ENCODE measurements at places on chromosomes 1 and 21.

GRCh38 chr1:10541286-10541685 is 66.5 kb downstream of the PEX14 start:
- no peak for DNase-seq

DNA sequence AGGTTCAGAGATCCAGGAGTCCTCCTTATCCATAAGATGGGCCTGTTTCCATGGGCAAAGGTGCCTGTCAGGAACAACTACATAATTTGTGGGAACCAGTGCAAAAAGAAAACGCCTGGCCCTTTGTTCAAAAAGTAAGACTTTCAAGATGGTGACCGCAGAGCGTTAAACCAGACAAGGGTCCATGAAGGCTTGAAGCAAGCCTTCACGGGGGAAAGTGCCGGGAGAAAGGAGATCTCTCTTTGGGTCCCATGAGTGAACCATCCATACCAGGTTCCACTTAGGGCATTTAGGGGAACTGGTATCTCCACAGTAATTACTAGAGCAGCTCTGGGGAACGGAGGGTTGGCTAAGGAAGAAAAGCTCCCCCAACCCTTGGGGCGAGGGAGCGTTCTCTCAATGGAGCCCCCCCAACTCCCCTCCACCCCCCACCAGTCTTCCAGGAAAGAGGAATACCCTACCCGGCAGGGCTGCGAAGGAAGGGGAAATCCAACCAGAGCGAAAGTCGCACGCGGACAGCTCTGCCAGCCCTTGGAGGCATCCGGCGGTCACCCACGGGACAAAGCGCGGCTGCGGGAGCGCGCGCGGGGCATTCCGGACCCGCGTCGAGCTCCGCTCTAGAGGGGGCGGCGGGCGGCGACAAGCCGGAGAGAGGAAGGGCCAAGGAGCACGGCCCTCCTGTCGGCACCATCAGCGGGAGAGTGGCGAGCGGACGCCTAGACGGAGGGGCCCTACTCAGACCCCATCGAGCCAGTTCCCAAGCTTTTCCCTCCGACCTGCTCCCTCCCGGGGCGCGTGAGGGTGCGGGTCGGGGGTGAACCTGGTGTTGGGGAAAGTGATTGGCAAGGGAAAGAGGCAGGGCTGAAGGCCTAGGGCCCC is 687 bp upstream of the RASSF5 start:
- no peak for DNase-seq

- DNase-seq, result no peak
These were observed 229.3 kb downstream of the USH2A start for GRCh38 chr1:216193839-216194443.

DNA sequence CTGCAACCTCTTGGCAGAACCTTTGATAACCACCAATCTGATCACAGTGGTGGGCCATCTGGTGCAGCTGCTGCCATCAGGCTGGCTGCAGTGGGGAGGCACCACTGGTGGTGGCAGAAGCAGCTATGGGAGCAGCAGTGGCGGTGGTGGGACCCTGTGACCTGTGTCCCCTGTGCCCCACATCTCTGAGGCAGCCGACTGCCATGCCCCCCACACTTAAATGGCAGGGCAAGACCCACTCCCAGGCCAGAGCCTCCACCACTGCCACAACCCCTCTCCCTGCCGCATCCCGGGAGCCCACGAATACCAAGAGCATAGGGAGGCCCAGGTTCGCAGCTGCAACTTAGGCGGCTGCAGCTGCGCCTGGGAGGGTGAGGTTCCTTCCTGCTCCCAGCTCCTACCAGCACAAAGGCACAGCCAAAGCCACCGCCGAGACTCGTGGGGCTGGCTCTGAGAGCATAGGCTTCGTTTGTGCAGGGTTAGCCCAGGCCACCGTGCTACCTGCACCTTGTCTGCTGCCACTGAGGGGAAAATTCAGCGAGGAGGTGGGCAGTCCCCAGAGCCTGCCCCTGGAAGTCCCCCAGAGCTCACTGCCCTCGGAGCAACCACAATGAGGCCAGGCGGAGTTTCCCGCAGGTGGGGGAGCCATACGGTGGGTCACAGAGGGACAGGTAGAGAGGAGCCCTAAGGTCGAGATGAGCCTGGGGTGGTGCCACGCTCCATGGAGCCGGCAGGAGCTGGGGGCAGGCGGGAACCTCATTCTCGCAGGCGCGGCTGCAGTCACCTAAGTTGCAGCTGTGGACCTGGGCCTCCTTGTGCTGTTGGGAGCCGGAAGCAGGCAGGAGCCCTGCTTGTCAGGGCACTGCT is 518.7 kb downstream of the RWDD3 start:
- DNase-seq, result no peak

DNA sequence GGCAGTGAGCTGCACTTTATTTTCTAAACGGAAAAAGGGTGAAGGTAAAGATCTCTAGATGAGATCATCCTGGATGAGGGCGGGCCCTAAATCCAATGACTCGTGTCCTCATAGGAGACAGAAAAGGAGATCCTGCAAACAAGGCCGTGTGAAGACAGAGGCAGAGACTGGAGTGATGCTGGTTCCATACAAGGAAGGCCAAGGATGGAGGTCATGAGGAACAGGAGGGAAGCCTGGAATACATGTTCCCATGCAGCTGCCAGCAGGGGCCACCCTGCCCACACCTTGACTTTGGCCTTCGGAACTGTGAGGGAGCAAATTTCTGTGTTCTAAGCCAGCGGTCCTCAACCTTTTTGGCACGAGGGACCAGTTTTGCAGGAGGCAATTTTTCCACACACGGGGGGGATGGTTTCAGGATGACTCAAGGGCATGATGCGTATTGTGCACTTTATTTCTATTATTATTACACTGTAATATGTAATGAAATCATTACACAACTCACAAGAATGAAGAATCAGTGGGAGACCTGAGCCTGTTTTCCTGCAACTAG is 94.3 kb downstream of the PSMG1 start:
- no peak for DNase-seq

DNA sequence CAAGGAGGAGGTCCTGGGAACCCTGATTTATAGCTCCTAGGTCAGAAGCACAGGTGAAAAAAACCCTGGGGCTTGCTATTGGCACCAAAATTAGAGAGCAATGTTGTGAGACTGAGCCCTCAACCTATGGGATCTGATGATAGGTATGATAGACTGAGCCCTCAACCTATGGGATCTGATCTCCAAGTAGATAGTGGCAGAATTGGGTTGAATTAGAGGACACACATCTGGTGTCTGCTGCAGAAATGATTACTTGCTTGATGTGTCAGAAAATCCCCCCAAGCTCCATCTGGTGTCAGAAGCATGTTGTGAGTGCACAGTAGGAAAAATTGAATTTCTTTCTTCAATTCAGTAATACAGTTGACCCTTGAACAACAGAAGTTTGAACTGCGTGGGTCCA is 62.4 kb downstream of the MAP3K21 start:
- no peak for DNase-seq

- DNase-seq, result no peak
These were observed 40.8 kb upstream of the POFUT2 start for GRCh38 chr21:45328198-45329091.

DNA sequence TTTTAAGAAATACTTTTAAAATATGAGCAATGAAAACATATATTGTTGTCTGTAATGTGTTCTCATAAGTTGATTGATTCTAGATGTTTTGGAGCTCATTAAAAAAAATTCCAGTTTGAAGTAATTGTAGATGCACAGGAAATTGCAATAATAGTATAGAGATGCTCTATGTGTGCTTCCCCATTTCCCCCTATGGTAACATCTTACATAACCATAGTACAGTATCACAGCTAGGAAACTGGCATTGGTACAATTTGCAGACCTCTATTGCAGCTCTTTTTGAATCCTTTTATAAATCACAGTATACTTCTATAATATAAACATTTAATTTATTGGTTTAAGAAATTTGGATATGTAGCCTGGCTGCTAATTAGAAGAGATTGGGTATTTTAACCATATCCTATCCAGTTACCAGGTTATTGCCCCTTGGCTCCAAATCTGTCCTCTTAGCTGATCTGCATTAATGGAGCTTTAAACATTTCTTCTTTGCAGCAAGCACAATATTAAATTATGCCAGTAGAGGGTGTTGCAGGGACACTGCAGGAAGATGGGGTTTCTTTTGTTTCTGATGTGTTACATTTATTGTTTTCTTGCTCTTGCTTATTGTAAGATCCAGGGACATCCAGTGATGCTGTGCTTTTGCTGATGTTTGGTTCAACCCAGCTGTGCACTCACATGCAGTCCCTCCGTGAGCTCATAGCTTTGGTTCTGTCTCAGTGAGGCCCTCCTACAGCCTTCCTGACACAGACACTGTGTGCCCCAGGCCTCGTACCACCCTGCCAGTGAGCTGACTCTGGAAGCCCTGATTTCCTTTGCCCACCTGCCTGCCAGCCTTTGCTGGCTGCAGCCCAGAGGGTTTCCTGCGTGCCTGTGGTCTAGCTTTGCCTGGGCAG is 103.3 kb downstream of the RABGAP1L start:
- no peak for DNase-seq

GRCh38 chr1:26583646-26584485 is 54.3 kb downstream of the RPS6KA1 start:
- no peak for DNase-seq

DNA sequence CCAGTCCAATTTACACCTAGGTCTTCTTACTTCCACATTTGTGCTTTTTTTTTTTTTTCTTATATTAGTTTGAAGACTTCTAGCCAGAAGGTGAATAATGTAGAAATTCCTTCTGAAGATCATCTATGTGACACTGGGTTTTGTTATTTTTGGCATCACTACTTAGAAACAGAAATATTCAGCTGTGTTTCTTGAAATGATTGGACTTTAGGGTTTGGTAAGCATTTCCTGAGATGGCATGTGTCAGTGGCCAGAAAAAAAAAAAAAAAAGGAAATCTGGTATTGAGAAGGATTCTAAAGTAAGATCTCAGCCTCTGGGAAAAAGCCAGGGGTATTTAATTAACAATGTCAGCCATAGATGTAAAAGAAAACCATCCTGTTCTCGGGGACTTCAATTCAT is 43.4 kb upstream of the LRRC8C start:
- no peak for DNase-seq
